ENCODE measurements at places on chromosomes 5 and 9.
A peak's percentile ranks its signal among the peaks of the same experiment; 100 is the strongest.

GRCh38 chr9:5834214-5834613 lies 1.3 kb upstream of the ERMP1 start:
- DNase-seq, result no peak

DNA sequence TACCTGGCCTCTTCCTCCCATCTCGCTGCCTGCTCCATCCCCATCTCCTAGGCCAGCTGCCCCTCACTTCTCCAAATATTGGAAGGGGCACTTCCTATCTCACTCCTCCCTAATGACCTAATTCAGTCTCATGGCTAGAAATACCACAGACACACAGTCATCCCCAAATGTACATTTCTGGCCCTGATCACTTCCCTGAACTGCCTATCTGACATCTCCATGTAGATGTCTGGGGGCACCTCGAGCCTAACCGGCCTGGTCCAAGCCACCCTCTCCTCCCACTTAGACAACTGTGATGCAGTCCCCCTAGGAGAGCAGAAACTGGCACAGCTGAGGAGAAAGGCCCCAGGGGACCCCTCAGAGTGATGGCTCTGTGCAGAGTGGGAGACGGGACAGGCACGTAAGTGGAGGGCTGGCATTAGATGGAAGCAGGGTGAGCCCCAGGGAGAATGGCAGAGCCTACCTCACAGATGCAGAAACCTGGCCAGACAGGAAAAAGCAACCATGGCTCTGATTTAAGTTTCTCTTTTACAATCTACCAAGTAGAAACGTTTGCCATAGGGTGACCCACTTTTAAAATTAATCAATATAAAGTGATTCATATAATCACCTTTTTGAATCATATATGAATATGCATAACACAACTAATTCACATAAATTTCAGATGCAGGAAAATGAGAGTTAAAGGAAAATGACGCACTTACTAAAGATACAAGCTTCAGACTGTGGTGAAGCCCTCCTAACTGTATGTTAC lies 22.1 kb downstream of the CAMSAP1 start:
- DNase-seq, result no peak

DNA sequence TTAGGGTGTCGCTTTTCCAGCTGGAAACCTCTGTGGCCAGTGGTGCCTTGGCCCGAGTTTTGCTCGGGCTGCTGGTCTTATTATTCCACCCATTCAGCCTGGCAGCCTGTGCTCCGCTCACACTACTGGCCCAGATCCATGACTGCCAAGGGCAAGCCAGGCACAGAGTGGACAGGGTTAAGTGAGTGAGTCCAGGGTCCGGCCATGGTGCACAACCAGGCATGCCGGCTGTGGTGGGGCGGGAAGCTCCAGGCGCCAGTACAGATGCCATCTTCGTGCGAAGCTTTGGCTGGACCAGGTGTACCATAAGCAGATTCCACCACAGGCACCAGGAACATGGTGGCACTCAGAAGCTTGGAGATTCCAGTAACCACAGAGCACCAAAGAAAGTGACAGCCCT lies 580.2 kb upstream of the FAM174A start:
- DNase-seq, result no peak

GRCh38 chr5:142676318-142676717 lies 9.6 kb downstream of the FGF1 start:
- no peak for DNase-seq

- DNase-seq, result no peak
Measured at GRCh38 chr5:72596956-72597355, 89.7 kb upstream of the ZNF366 start.

DNA sequence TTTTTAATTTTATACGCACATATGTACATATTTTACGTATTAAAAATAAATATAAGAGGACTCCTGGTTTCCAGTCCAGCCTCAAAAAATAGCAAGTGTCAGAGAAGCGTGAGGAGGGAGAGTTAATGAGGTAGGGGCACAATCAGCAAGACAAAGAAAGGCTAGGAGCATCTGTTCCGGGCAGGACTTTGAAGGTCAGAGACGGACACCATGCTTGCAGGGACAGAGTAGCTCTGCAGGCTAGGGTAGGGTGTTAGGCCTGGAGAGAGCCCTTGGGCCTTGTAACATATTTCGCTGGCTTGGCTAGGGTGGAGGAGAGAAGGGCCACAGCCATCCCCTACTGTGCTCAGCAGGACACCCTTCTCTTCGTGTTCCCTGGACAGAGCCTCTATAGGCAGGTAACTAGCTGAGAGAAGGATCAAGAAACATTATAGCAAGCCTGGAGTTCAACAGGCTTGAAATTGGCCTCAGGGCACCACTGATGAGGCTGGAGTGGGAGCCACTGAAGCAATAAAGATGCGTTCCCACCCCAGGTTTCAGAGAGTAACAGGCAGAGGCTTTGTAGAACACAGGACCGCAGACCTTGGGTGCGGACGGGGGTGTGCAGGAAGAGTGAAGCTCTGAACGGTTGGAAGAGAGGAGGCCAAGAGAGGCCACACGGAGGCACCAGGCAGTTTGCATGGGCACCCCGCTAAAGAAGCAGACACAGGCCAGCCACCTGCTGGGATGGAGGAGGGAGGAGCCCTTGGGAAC lies 9.7 kb upstream of the IPPK start:
- no peak for DNase-seq

GRCh38 chr5:14218897-14219573 lies 75.9 kb downstream of the TRIO start:
- DNase-seq, result no peak

GRCh38 chr5:135254183-135254582 lies 144.8 kb downstream of the MACROH2A1 start:
- DNase-seq, result no peak

GRCh38 chr9:112969730-112970129 lies 42.3 kb downstream of the ZNF883 start:
- no peak for DNase-seq

DNA sequence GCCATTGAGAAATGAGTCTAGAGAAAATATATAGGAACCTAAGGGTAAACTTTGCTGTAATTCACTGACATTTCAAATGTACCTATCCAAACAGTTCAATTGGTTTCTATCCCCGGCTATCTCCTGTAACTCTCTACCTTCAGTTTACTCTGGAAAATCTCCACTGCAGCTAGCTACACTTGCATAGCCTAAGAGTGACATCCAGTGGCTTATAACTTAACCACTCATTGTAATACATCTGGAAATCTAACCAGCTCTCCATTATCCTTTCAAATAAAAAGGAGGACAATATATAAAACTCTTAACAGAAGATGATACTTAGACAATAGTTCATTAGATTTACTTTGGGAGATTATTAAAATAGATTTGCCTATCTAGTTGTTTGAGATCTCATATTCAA lies 35.3 kb upstream of the SPDL1 start:
- no peak for DNase-seq

GRCh38 chr9:108864446-108864845 lies 2.4 kb downstream of the ACTL7A start:
- DNase-seq, result no peak

GRCh38 chr5:146402949-146403348 lies 44.2 kb upstream of the TCERG1 start:
- no peak for DNase-seq

DNA sequence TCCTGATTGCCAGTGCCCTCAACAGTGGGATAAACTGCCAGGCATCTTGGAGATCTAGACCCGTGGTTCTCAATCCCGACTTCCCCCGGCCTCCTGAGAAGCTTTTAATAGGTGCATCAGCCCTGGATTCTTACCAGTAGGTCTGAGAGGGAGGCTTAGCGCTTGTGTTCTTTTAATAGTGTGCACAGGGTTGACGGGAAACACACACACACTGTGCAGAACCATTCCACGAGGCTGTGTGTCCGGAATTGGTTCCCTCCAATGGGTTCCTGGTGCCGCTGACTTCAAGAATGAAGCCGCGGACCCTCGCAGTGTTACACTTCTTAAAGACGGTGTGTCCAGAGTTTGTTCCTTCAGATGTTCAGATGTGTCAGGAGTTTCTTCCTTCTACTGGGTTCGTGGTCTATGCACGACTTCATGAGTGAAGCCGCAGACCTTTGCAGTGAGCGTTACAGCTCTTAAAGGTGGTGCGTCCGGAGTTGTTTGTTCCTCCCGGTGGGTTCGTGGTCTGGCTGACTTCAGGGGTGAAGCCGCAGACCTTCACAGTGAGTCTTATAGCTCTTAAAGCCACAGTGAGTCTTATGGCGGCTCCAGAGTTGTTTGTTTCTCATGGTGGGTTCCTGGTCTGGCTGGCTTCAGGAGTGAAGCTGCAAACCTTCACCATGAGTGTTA lies 46.6 kb upstream of the PRSS3 start:
- DNase-seq, result peak; percentile 30

- no peak for DNase-seq
Measured at GRCh38 chr5:80921026-80921425, 39.1 kb upstream of the RASGRF2 start.

- no peak for DNase-seq
Measured at GRCh38 chr5:61280205-61280604, 51.9 kb upstream of the ZSWIM6 start.

DNA sequence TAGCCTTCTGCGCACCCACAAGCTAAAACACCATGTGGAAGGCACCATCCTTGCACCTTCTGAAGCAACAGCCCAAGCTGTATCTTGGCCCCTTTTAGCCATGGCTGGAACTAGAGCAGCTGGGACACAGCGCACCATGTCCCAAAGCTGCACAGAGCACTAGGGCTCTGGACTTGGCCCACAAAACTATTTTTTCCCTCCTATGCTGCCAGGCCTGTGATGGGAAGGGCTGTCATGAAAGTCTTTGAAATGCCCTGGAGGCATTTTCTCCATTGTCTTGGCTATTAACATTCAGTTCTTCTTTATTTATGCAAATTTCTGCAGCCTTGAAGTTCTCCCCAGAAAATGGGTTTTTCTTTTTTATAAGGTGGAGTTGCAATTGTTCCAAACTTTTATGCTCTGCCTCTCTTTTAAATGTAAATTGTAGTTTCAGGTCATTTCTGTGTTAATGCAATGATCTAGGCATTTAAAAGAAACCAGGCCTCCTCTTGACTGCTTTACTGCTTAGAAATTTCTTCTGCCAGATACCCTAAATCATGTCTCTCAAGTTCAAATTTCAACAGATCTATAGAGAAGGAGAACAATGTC lies 996.3 kb downstream of the TAF11L14 start:
- DNase-seq, result no peak

- DNase-seq, result no peak
Measured at GRCh38 chr5:15117688-15118087, 246.1 kb upstream of the ANKH start.

GRCh38 chr5:160469156-160470144 lies 47.8 kb downstream of the PTTG1 start:
- DNase-seq, result no peak

GRCh38 chr5:73382401-73382740 lies 66.2 kb downstream of the FOXD1 start:
- no peak for DNase-seq

GRCh38 chr9:104339692-104340091 lies 164.4 kb upstream of the OR13F1 start:
- no peak for DNase-seq

DNA sequence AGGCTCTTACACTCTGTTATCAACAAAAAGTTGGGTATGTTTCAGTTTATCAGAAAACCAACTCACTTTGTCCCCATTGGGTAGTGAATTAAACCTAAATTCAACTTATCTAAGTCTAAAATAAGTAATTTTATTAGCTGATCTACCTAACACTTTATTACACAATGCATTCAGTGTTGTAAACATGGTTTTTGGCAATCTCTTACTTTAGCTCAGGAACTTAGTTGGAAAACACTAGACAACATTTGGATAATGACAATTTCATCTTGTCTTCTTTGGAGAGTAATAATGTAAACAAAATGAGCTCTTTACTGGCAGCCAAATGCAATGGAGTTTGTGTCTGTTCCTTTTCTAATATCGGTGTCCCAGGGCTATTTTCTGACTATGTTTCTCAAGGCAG lies 33.0 kb downstream of the FGF10 start:
- no peak for DNase-seq

DNA sequence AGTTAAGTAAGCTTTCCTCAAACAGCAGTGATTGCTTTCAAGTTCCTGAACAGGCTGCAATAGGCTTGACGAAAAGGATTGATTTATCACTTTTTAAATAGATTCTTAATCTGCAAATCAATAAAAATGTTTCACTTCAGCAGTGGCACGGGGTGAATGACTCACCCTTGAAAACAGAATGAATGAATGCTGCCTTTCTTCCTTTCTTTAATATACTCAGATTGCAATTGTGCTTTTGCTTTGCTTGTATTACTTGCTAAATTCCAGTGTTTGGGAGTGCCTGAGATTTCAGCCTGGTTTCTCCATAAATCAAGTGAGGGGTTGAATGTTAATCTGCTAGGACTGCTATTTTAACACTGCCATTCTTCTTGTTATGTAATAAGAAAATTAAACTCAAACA lies 1293.8 kb downstream of the PTPRD start:
- no peak for DNase-seq

DNA sequence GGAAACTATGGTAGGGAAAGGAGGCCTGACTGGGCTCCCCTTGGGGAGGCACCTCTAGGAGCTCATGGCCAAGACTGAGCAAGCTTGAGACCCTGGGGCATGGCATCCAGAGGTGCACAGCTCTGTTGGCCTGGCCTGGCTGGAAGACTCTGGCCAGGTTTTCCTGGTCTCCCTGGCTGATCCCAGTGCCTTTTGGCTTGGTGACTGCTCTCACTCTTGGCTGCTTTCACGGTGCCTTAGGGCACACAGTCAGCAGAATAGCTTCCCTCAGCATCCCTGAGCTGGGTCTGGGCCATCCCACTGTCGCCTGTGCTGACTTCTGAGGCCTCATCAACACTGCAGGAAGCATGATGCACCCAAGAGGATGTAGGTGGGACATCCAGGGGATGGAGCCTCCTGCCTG lies 13.4 kb upstream of the DELE1 start:
- DNase-seq, result no peak

- DNase-seq, result no peak
Measured at GRCh38 chr9:2816476-2817141, 27.3 kb downstream of the PUM3 start.

- no peak for DNase-seq
Measured at GRCh38 chr9:129094387-129095169, 13.7 kb downstream of the DOLPP1 start.

GRCh38 chr9:137916540-137916939 lies 39.0 kb downstream of the CACNA1B start:
- DNase-seq, result no peak

- DNase-seq, result no peak
Measured at GRCh38 chr5:135729321-135729786, 105.1 kb upstream of the SLC25A48 start.

- DNase-seq, result no peak
Measured at GRCh38 chr5:6783787-6784186, 70.6 kb downstream of the TENT4A start.

DNA sequence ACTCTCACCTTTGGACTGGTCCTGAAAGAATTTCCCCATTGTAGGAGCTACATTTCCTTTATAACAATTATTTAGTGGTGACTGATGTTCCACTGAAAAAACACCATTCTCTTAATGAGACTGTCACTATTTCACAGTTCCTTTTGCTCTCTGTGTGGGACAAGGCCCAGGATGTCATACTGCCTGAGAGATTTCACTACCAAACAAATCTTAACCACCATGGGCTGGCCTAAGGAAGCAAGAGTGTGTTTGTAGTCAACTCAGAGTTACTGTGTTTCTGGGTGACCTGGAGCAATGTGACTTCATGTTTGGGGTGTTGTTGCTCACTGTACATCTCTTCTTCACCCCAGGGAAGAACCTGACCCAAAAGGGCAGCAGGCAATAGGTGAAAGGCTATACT lies 50.1 kb upstream of the ZNF608 start:
- no peak for DNase-seq

All from activated CD4-positive, alpha-beta T cell treated with anti-CD3 and anti-CD28 coated beads, Interleukin-2, Interleukin-4, amounts not matched to agents 100 ng/mL and 50 ng/mL, durations not matched to agents 16 hours and 8 hours (primary cell).